ENCODE measurements at places on chromosomes 11 and 22.

DNA sequence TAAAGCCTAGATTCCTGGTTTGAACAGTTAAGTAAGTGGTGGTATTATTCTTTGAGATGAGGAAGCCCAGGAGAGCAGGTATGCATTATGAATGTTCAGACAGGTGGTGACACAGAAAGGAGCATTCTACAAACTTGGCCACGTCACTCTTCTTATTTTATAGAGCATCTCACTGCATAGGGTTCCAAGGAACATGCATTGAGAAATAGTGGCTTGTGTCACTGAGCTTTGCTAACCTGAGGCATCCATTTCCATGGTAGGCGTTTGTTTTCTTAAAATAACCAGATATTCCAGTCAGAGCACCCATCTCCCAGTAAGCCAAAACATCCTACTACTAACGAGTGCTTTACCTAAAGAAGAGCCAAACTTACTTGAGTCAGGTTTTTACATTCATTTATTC, 169.7 kb downstream of the NAV2 start:
- no peak for DNase-seq

DNA sequence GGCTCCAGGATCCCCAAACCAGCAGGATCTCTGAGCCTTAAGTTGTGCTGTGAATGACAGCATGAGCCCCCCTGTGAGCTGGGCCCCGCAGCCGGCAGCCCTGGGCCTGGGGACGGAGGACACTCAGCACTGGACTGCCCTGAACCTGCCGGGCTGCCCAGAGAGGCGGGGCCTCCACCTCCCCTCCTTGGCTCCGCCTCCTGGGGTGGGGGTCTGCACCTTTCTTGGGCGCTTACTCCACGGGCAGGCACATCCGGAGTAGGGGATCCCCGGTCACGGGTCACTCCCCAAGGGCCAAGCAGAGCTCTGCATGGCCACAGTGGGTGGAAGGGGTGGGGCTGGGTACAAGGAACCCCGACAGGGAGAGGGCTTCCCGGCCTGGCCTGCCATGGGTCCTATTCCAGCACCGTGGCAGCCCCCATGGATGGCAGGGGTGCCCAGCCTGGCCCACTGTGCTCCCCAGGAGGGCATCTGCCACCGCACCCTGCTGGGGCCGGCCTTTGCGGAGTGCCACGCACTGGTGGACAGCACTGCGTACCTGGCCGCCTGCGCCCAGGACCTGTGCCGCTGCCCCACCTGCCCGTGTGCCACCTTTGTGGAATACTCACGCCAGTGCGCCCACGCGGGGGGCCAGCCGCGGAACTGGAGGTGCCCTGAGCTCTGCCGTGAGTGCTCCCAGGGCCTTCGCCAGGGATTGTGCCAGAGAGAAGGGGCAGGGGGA, 5.4 kb downstream of the MUC5B start:
- DNase-seq = no peak

DNA sequence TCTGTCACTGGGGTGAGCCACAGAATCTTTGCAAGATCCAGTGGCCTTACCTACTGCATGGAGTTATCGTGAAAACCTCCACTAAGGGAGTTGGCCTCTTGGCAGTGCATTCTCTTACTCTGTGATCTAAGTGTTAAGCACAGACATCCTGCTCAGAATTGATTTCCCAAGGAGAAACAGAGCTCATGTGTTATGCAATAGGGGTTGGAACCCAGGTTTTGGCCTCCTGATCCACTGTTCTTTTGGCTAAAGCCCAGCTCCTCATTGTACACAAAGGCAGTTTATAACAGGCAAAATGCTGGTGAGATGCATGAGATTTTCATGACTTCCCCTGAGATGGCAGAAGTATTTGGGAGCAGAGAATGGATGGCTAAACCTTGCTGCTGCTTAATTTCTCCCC, 11.8 kb downstream of the DTX4 start:
- DNase-seq = no peak

DNA sequence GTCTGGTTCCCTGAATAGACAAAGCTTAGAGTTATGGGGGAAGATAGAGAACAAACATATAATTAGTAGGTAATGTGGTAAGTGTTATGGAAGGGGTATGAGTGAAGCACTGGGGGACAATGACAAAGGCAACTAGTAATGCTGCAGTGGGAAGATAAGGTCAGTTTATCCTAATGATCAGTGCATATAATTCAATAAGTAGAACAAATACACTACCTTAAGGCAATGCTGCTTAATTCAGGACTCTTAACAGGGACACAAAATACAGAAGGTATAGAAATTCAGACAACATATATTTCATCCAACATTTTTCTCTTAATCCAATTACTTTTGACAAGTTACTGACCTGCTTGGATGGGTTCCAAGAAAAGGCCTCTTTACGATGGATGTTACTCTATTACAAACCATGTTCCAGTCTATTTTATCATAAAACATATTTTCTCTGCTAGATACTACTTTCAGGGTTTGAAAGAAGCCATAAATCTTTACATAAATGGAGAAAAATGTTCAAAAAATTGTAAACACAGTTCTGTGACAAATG, 1186.2 kb downstream of the LRRC4C start:
- no peak for DNase-seq

DNA sequence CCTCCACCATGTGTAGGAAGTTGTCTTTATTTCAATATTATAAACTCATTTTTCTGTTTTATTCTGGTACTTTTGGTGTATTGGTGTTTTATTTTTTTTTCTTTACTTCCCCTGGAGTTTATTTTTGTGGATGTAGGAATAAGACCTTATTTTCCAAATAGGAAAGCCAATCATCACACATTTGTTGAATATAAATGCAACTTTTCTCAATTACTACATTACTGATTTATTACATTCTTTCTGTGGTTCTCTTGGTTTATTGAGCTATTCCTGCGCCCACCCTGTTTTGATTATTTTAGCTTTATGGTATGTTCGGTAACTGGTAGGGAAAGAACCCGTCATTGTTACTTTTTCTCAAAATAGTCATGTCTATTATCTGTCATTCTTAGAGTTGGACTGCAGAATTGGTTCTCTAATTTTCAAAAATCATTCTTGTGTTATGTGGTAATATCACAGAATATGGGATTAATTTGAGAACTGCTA, 3.6 kb downstream of the IGLL5 start:
- DNase-seq = no peak

- DNase-seq = no peak
Observed at GRCh38 chr11:105344938-105345337, 205.4 kb upstream of the CARD18 start.

- no peak for DNase-seq
Observed at GRCh38 chr11:128388206-128388815, 199.0 kb downstream of the ETS1 start.

DNA sequence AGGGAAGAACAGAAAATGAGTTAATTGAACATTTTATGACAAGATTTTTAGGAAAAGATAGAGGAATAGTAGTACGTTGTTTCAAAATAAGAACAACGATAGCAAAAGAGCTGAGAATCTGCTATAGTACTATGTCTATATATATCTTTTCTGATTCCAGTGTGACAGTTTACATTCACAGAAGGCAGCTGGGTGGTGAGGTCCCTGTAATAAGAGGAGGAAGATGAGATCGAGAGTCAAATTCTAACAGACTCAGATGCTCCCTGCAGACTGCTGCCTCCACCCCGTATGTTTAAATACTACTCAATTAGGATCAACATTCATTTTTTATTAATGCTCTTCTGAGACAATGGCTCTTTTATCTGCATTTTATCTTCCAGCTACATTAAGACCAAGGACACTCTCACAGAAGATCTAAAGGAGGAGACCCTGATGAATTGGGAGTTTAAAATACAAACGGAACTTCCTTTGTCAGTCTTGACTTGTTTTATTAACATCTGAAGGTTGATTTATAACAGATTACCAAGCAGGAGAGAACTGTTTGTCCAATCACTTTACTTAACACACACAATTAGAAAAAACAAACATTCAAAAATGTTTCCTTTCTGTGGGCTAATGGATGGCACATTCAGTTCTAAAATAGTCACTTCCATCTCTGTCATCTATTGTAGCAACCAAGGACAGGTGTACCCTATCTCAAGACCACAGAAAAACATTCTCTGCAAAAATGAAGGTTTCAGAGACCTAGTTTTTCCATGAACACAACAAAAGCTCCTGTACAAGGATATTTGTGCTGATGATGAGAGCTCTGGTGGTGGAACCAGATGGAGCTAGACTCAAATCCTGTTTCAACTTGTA, 240.2 kb downstream of the CADM1 start:
- no peak for DNase-seq

DNA sequence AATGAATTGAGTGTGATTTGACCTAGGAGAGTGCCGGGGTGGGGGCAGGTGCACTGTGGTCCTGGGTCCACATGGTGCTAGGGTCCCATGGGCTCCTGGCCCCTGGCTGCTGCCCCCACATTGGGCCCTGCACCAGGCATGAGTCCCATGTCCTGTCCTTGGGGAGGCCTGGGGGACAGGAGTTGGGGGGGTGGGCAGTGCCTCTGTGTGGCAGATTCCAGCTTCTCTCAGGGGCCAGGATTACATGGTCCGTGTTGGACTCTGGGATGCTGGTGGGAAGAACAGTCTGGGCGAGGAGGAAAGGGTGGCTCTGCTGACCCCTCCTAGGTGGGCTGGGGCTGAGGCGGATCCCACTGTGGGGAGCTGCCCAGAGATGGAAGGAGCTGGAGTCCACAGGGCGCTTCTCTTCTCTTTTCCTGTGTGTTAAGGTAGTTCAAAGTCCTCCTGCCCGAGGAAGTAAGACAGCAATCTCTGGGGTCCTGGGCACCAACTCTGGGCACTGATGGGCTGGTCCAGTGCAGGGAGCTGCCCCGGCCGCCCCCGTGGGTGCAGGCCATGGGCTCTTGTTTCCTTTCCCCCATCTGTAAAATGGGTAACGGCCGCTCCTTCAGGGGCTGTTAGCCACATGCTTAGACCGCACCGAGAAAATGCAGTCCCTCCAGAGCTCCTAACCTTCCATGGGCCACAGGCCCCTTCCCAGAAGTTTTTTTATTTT, 19.8 kb downstream of the KCNQ1 start:
- DNase-seq = no peak

- DNase-seq = peak; percentile 83
Observed at GRCh38 chr11:123478352-123478987, 48.4 kb downstream of the GRAMD1B start.

DNA sequence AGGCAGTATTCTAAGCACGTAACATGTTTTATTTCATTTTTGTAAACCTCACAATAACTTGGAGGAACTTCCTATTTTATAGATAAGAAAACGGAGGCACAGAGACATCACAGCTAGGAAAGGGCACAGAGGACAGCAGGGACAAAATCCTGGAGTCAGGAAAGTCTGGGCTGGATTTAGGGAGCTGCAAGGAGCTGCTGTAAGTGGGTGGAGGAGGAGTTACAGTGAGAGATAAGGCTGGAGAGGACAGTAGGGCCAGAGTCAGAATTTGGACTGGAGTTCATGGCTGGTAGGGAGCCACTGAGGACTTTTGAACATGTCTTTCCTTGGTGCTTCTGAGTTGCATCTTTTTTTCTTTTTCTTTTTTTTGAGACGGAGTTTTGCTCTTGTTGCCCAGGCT, 32.2 kb upstream of the PTPRJ start:
- DNase-seq = no peak

DNA sequence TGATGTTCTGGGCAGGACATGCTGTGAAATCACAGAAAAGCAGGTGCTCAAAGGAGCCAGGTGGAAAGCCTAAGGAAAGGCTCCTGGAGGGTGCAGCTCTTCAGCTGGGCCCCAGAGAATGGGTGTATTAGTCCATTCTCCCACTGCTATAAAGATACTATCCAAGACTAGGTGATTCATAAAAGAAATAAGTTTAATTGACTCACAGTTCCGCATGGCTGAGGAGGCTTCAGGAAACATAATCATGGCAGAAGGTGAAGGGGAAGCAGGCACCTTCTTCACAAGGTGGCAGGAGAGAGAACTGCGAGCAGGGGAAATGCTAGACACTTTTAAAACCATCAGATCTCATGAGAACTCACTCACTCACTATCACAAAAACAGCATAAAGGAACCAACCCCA, 43.1 kb upstream of the DEUP1 start:
- no peak for DNase-seq

Measured in fibroblast of skin of right quadriceps (primary cell).